NAMALWA (cell line): ENCODE measurements at places on chromosomes 16 and 17.

DNA sequence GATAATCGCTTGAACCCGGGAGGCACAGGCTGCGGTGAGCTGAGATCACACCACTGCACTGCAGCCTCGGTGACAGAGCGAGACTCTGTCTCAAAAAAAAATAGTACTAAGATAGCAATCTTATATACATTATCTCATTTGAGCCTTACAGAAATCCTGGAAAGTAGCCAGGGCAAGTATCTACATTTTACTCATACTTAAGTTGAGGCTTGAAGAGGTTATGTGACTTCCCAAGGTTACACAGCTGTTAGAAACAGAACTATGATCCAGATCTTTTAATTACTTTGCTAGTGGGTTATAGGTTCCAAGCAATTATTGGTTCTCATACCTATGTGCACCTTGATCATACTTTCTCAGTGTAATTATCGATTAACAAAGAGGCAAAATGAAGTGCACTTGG is 15.4 kb downstream of the C17orf78 start:
- DNase-seq: no peak

- DNase-seq: no peak
These were observed 69.7 kb upstream of the DNAJA2 start for GRCh38 chr16:47043200-47043599.

DNA sequence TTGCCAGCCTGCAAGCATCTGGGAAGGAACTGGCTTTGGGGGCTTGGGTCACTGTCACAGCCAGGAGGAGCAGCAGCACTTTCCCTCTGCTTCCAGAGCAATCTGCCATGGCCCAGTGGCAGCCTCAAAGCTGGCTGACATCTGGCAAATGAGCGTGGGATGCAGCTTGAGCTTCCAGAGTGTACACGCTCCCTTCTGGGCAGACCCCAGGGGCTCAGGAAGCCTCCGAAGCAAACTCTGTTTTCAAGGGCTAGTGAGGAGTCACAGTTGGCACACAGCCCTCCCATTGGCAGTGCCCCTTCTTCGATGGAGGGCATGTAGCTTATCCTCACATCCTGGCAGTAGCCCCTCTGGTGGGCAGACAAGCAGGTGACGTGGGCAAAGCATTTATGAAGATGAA is 249.6 kb downstream of the ENGASE start:
- DNase-seq: no peak

DNA sequence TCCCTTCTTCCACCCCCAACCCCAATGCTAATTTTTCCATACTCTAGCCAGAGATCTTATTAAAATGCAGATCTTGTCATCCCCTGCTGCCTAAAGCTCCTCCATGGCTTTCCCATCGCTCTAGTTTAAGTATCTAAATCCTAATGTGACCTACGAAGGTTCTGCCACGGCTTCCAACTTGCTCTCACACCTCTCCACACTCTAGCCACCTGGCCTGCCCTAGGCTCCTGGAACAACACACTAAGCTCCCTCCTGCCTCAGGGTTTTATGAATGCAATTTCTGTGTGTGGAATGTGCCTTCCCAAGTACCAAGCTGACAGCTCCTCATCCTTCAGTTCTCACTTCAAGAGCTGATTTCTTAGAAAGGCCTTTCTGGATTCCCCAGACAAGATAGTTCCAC is 16.6 kb downstream of the NXPH3 start:
- no peak for DNase-seq

GRCh38 chr17:7587420-7588151 is 2.3 kb downstream of the SOX15 start:
- DNase-seq: no peak

DNA sequence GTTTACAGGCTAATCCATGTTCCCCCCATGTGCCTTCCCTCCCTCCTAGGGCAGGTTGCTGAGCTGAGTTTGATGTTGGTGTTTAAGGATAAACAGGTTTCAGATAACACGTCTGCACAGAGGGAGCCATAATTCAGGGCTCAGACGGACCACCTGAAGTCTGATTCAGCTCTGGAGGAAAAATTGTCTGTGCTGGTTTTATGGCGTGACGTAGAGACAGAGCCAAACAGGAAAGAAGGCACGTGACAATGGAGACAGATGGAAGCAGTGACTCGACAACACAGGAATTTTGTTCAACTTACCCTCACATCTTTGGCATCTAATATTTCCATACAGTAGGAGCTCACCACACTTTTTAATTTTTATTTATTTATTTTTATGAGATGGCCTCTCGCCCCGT is 10.7 kb upstream of the USP10 start:
- no peak for DNase-seq

GRCh38 chr17:17647524-17648178 is 33.6 kb upstream of the RAI1 start:
- no peak for DNase-seq

DNA sequence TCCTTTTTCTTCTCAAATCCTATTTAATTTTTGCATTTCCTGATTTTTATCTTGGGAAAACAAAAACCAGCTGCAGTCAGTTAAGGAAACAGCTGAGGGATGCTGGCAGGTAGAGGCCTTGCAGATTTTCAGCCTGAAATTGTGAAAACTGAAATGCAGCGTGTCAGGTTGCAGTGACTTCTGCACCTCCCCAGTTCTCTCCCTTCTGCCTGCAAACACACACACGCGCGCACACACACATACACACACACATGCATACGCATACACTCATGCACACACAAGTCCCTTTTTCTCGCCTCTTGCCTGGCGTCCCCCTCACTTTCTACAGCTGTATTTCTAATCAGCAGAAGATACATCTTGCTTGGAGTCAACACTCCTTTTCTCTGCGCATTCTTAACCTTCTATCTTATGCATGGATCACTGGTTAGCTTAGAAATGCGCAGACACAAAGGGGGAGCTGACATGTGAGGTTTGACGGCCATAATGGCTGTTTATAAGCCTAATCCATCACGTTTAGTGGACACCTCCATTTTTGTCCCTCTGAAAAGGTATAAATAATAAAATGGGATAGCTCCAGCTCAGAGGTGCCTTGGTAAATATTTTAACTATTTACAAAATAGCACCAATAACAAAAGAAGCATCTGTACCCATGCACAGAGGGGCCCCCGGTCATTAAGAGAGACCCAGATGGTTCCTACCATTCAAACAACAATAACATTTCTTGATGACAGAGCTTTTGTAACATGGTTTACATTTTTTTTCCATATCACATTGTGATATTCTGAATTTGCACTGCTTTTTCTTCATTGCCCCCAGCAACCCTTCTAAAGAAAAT is 392.1 kb upstream of the SALL1 start:
- DNase-seq: no peak

DNA sequence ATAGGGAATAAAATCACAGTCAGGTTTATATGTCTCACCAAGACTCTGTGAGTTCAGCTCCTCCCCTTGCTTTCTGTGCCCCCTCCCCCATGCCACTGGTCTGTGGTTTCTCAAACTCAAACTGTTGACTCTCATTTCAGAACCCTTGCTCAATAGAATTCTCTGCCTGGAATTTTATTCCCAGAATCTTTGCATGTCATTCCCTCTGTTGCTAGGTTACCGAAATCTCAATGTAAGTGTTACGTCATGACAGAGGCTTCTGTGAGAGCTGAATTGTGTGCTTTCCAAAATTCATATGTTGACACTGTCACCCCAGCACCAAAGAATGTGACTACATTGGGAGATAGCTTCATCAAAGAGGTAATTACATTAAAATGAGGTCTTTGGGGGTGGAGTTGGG is 1938.8 kb downstream of the TP53TG3F start:
- no peak for DNase-seq

GRCh38 chr16:78982096-78982744 is 618.3 kb downstream of the MAF start:
- DNase-seq: no peak

DNA sequence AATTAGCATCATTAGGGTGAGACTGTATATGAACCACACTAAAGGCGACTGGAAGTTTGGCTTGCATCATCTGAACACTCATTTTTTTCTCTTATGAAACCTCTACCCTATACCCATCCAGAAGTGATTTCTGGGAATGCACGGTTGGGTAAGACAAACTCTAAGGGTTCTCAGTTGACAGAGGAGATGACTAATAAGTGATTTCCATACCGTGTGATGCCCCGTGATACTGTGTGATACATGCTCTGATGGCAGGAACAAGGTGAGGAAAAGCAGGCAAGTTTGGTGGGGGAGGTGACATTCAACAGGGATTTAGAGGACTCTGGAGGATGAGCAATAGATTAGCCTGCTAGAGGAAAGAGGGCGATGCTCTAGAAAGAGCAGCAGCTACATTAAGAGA is 156.4 kb upstream of the CCL2 start:
- no peak for DNase-seq

DNA sequence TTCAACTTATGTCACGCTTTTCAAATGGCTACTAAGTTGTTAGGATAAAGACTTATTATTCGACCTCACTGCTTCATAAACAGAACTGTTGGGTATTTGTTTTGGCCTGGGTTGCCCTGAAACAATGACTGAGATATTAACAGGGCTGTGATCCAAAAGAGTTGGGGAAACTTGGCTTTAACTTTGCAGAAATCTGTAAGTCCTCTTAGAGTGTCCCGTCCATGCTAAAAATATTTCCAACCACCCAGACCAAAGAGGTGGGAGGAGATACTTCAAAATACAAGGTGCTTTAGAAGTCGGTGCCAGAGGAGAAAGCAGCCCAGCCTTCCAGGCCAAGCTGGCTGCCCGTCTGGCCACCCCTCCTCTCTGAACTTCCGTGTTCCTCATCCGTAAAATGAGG is 16.1 kb upstream of the SPATA32 start:
- DNase-seq: no peak

GRCh38 chr17:58136669-58137279 is 11.4 kb upstream of the OR4D1 start:
- peak; percentile 61 for DNase-seq

DNA sequence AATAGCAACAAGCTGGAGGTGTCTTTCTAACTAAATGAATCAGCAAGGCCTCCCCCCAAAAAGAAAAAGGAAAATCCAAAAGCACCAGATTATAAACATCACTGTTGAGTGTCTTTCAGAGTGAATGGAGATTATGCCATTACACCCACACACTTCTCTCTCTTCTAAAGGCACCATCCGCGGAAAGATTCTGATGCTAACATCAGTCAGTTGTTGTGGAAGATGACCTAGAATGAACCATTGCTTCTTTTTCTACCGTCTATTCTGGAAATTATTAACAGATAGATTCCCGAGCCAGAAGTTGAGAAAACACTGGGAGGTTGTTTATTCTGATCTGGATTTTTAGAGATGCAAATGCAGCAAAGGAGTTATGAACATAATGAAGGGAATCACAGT is 60.9 kb upstream of the FAM20A start:
- no peak for DNase-seq

DNA sequence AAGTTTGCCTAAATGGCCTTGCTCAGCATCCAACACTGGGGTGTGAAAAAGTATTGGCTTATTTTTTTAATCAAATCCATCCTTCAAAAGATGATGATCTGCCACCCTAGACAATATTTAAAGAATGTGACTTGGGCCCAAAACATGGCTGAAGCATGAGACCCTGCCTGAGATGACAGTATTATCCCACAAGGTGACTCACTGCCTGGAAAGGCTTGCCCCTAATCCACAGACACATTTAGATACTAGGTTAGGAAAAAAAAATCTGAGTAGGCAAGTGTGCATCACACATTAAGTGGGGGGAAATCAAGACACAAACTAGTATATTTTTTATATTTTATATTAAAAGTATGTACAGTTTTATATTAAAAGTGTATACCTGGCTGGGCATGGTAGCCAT is 38.4 kb downstream of the TOM1L2 start:
- DNase-seq: no peak

- no peak for DNase-seq
These were observed 1.2 kb downstream of the EPN3 start for GRCh38 chr17:50533720-50534148.
